ENCODE measurements at places on chromosomes 11 and 22.

DNA sequence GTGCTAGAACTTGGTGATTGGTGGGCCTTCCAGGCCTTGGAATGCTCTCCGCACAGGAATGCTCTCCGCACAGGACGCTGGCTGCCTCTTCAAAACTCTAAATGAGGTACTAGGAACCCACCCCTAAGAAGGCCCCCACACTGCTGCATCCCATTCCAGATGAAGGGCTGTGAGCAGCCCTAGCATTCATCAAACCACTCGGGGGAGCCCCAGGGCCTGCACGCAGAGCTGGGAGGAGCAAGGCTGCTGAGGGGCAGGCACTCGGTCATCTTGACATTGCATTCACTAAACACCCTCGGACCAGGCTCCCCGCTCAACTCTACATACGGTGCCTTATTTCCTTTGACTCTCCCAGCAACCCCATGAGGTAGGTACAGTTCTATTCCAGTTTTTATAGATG lies 49.2 kb upstream of the EMID1 start:
- no peak for DNase-seq

DNA sequence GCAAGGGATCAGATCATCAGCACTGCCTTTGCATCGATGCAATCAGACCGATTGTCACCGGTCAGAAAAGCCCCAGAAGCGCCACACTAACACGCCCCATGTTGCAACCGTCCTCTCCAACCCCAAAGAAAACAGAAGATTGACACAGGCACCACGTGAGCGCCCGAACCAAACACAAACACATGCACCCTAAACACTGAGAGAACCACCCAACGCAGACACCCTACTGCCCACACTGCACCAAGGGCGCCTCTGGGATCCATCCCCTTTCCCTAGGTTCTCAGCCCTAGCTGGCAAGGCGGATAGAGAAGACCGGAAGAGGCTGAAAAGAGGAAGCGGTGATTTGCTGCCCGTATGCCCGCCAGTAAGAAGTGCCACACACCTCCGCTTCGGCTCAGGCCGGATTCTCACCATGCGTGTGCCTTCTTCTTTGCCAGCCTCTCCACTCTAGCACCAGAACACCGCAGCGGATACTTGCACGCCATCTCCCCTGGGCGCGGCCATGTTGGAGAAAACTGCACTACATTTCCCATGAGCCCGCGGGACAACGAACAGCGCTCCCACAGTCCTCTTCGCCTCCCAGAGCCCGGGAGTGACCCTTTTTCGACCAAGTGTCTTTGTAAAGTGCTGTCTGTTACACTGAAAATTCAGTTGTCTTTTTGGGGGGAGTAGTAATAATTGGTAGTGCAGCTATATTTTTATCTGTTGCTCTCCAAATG lies at the start of gene ALKBH8:
Gene ALKBH8 (minus strand): TSS at position 517 of the 719 bp plus-strand sequence. CDS start 4,842 bp downstream, outside the sequence.
- DNase-seq: peak; percentile 56

DNA sequence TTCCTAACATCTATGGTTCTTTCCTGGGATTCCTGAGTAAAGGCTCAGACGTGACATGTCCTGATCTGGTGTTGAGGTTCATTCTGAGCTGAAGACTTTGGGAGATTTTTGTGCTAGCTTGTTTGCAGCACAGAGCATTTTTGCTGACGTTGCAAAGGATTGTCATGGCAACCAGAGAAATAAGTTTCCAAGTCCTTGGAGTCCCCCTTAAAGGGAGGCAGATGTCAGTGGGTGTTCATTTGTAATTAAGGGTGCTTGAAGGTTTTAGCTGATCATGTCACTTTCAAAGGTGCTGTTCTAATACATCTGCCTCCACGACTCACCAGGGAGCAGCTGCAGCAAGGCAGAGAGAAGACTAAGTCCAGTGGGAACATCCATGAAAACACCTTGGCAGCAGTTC lies 5.4 kb upstream of the SYN3 start:
- DNase-seq: no peak

DNA sequence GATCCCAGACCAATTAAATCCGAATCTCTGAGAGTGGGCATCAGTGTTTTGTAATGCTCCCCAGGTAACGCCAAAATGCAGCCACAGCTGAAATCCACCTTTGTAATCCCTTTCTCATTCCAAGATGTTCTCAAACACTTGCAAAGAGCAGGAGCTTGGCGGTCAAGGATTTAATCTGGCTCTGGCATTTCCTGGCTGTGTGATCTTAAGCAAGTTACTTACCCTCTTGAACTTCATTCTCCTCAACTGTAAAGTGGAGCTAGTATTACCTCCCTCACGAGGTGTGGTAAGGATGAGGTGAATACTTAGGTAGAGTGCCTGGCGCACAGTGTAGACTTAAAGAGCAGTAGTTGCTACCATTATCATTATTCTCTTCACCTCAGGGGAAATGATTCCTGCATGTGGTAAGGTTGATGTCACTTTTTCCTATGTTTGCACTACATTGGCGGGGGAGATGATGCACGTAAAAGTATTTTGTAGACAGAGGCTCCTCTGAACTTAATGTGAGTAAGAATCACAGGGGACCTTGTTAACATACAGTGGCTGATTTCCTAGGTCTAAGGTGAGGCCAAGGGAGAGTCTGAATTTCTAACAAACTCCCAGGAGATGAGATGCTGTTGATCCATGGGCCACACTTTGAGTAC lies 210.4 kb upstream of the PITPNB start:
- no peak for DNase-seq

- DNase-seq: no peak
Observed at GRCh38 chr11:1817511-1817910, 17.3 kb upstream of the SYT8 start.

GRCh38 chr11:46357483-46357936 lies 10.2 kb downstream of the DGKZ start:
- no peak for DNase-seq

- peak; percentile 49 for DNase-seq
Observed at GRCh38 chr11:46380340-46381047, 975 bp upstream of the MDK start.

- no peak for DNase-seq
Observed at GRCh38 chr11:40099426-40100161, 1359.9 kb downstream of the LRRC4C start.

- no peak for DNase-seq
Observed at GRCh38 chr11:86147004-86147403, 78.1 kb upstream of the PICALM start.

- DNase-seq: no peak
Observed at GRCh38 chr11:71172680-71173079, 79.7 kb downstream of the SHANK2 start.

- no peak for DNase-seq
Observed at GRCh38 chr11:106958517-106959248, 59.6 kb downstream of the GUCY1A2 start.

GRCh38 chr11:64814712-64815187 lies 4.4 kb upstream of the MEN1 start:
- DNase-seq: no peak

DNA sequence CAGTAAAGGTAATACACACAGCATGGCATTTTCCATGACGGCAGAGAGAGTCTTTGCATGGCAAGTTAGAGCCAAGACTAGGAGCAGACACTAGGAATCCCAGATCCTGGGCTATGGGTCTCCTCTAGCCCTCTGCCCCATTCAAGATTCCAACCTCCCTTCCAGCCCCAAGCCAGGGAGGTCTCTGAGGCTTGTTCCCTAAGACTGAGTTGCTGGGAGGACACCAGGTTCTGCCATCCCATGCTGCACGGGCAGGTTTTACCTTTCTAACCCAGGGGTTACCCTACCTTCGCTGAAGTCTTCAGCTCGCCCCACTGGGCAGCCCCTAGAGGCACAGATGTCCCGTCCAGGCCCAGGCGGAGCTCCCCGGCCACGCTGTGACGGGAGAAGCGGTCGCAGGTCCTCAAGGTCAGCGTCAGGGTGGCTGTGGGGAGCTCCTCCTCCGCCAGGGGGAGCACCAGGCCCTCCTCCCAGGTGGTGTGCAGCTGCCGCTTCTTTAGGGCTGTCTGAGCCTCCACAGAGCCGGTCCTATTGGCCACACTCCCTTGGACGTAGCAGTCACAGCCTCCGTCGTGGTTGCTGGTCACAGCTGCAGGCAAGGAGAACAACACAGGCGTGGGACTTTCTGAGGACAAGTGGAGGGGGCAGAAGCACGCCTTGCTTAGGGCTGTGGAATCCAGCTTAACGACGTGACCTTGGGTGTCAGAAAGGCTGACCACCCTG lies 33.8 kb downstream of the SYT13 start:
- no peak for DNase-seq

GRCh38 chr11:10441652-10442503 lies 13.2 kb upstream of the AMPD3 start:
- no peak for DNase-seq

DNA sequence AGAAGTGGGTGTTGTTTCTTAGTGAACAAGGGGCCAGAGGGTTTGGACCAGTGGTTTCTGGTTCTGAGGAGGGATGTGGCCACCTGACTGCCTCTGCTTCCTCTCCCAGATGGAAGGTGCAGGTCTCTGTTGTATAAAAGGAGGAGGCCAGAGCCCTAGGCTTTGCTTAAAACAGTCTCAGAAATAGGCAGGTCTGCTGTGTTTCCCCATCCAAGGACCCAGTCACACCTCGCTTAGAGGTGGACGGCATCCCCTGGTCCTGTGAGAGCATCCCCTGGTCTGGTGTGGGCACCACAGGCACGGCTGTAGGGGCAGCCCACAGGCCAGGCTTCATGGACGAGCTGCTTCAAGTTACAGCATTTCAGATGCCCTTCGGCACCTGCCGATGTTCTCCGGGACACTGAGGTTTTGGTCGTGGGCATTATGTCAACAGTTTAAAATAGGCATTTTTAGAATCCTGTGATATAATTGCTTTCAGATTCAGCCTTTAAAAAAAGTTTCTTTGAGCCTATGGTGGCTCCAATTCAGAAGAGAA lies 45.7 kb upstream of the SHANK2 start:
- no peak for DNase-seq

- DNase-seq: no peak
Observed at GRCh38 chr11:94107363-94107762, 21.3 kb upstream of the PANX1 start.

DNA sequence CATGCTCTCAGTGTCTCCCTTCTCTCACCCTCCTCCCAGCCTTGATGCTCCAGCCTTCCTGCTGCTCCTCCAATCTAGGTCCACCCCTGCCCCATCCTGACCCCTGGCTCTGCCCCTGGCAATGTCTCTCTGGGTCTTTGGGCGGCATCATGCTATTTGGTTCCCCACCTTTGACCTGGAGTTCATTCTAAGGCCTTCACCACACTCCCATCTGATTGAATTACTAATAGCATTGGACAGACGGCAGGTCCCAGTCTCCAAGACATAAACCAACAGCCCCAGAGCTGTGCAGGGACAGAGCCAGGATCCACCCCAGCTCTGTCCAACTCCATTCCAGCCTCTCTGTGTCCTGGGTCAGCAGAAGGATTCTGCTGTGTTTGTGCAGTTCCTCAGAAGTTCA lies 7.2 kb downstream of the APOL4 start:
- no peak for DNase-seq

DNA sequence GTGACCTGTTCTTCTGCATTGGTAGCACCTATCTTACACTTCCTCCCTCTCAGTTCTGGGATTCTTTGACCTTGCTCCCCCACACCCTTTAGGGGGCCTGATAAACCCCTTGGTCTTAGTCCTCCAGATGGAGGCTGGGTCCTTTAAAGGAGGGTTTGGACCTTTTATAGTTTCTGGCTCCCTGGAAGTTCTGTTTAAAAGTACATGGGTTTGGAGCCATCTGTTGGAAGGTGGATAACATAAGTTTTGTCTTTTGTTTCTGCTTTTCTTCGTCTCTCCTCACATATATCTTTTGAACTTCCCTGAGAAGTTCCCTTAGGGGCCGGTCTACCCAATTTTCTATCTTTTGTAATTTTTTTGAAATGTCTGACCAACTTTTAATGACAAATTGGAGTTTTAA lies 17.9 kb upstream of the HYLS1 start:
- no peak for DNase-seq

- no peak for DNase-seq
Observed at GRCh38 chr11:114256967-114257286, 39.3 kb upstream of the NNMT start.

DNA sequence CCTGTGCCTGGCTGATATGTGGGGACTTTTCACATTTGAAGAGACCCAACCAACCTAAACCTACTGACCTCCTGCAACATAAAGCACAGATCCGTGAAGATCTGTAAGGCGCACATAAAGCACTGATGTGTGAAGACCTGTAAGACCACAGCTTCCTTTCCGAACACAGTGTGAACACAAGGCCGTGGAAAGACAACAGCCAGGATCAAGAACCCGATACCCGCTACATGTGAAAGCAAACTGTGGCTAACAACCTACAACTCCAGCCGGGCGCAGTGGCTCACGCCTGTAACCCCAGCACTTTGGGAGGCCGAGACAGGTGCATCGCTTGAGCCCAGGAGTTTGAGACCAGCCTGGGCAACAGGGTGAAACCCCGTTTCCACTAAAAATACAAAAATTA lies 17.6 kb upstream of the PPFIA1 start:
- no peak for DNase-seq

GRCh38 chr11:20715464-20715863 lies 46.1 kb downstream of the NELL1 start:
- no peak for DNase-seq

DNA sequence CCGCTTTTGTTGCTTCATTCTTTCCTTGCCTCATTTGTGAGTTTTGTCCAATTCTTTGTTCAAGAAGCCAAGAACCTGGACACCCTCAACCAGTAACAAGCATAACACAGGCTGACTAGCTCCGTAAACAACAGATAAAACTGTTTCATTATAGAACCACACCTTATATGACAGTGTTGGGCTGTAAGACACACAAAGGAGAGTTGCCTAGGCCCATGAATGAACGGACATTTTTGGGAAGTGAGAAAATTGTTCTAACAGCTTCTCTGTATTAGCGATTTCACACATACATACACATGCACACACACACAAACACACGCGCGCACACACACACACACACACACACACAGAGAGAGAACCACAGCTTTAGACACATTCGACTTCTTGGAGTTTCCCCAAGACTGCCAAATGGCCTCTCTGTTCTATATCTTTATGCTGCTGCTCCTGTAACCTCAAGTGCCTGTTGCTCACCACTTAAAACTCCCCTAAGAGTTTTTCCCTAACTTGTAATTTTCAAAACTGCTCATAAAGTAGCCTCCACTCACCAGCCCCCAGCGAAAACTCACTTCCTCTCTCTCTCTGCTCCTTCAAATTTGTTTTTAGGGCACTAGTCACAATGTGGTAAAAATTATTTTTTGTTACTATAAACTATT lies 35.9 kb downstream of the CTSC start:
- no peak for DNase-seq

- no peak for DNase-seq
Observed at GRCh38 chr11:86152006-86152862, 83.3 kb upstream of the PICALM start.

DNA sequence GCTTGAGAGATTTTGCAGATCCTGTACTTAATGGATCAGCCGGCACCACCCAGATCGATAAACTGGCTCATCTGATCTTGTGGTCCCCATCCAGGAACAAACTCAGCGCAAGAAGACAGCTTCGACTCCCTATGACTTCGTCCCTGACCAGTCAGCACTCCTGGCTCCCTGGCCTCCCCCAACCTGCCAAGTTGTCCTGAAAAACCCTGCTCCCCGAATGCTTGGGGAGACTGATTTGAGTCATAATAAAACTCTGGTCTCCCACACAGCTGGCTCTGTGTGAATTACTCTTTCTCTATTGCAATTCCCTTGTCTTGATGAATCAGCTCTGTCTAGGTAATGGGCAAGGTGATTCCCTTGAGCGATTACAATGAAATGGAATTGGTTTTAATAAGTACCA lies 29.5 kb downstream of the OR2AG2 start:
- no peak for DNase-seq

Data from stimulated activated CD8-positive, alpha-beta memory T cell treated with anti-CD3 and anti-CD28 coated beads, Interleukin-12 subunit alpha, Interleukin-12 subunit beta, amount 100 ng/mL, for 4 hours (primary cell).